Activated naive CD4-positive, alpha-beta T cell (primary cell): ENCODE measurements at places on chromosomes 11 and 22.

DNA sequence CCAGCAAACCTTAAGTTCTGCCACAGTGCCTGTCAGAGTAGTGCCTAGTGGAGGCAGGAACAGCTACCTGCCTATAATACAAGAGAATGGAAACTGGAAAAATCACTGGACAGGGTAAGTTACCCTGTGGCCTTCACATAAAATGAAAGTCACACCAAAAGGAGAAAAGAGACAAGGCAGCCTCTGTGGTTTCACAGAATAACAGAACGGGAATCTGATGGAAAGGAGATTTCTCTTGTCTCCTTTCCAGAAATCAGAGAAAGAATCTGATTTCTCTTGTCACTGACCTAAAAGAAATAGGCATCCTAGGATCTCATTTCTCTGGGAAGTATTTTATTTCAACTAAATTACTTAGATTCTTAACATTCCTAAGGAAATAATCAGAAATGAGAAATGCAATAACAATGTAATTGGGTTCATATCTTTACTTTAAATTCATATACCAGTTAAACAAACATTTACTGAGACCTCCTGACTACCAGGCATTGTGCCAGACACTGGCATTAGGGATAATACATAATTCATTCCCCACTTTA, 41.6 kb downstream of the PRCP start:
- DNase-seq: no peak

DNA sequence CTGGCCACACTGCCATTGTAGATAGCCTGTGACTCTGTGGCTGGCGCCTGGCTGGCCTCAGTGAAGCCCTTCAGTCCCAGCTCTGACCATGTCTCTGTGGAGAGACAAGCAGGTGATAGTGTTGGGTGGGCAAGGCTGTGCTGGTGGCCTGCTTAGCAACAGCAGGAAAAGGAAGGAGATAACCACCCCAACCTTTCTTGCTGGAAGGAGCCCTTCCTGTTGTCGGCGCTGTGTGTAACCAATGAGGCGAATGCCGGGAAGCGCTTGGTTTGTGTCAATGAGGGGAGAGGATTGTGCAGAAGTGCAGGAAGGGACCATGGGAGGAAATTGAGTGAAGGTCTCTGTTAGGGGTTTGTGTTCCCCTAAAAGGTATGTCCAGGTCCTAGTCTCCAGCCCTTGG, 27.3 kb downstream of the PARVB start:
- no peak for DNase-seq

- no peak for DNase-seq
Measured at GRCh38 chr11:76200006-76200940, 6.0 kb downstream of the WNT11 start.

GRCh38 chr11:116782728-116783127, 5.1 kb downstream of the ZPR1 start:
- DNase-seq: no peak

GRCh38 chr11:134363161-134363560, 31.4 kb downstream of the GLB1L2 start:
- no peak for DNase-seq

DNA sequence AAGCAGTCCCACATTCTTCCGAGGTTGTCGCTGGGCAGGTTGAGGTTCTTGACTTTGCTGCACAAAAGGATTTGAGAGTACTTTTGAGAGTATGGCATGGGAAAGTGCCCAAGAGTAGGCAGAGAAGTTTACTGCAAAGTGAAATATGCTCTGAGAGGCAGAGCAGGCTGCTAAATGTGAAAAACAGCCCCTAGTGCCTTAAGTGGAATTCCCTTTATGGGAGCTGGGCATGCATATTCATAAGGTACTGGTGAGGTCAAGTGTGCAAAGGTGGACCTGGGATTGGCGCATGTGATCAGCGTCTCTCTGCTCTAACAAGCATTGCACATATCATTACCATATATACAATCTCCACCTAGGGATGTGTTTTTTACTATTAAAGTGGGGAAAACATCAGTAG, 12.0 kb upstream of the APOL4 start:
- no peak for DNase-seq

GRCh38 chr22:38733329-38733723, 22.5 kb downstream of the SUN2 start:
- DNase-seq: no peak

- no peak for DNase-seq
Measured at GRCh38 chr22:40853961-40854360, 2.5 kb downstream of the ST13 start.

DNA sequence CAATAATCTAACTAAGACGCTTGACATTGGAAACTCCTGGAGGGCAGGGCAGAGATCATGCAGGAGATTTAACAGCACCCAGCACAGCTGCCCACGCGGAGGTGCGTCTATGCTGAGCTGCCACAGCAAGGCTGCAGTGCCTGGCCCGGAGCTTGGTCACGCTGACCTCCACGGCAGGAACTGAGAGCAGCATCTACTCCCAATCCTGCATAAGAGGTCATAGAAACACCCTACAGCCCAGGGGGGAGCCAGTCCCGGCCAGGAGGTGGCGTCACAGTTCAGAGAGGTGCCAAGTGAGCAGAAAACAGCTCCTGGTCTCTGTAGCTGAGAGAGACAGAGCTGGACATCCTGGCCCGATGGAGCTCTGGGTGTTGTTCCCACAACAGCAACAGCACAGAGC, 121.1 kb upstream of the TMEM45B start:
- DNase-seq: no peak

GRCh38 chr11:117647872-117648271, 149.1 kb downstream of the DSCAML1 start:
- no peak for DNase-seq

- no peak for DNase-seq
Measured at GRCh38 chr11:92330114-92330513, 105.5 kb downstream of the FAT3 start.

DNA sequence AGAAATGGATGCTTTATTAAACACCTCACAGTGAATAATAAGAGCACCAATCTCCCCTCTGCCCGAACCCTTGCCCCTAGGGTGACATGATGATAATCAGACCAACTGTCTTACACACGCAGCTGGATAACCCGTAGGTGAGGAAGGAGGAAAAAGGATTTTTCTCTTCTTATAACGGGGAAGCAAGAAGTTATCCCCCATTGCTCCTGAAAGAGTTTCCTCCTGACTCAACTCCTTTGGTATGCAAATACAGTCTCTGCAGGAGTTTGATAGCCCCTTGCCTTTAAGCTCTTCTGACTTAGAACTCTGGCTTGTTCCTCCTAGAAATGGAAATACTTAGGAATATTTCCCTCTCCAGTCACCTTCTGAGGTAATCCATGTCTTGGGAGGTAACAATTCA, 455.8 kb downstream of the TMEM135 start:
- DNase-seq: no peak

- no peak for DNase-seq
Measured at GRCh38 chr22:41913040-41913719, 1.7 kb downstream of the SHISA8 start.

DNA sequence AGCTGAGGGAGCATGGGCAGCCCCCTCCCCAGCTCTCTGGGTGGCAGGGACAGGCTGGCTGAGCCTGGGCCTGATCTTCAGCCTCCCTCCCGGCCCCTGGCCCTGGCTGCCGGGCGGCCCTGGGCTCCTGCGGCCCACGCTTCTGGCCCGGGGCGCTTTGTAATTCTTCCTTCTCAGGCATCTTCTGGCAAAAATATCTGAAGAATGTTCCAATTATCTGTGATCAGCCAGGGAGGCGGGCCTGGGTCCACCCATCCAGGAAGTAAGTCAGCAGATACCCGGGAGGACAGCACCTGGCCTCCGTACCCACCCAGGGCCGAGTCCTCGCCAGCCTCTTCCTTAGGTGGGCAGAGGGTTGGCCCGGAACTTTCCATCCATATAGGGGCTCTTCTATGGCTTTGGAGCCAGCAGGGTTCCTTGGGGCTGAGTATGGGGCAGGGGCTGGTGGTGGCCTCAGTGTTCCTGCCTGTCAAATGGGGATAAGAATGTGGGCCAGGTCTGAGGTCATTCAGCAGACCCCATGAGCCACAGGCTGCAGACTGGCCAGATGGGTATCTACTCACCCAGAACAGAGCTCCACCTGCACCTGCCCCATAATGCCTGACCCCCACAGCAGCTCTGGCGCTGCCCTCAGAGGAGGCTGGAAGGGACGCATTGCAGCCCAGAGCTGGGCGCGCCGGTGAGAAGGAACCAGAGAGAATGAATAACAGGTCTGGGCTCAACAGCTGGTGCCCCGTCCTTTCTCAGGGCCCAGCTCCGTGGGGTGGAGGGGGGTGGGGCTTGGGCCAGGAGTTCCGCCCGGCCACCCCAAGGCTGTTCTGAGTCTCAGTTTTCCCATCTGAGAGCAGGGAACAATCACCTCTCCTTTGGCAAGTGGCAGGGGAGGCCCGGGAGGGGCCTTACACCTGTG, 16.2 kb downstream of the WNT7B start:
- no peak for DNase-seq

- DNase-seq: no peak
Measured at GRCh38 chr11:357582-357981, 11.7 kb upstream of the B4GALNT4 start.

GRCh38 chr11:131240421-131240820, 130.0 kb upstream of the NTM start:
- no peak for DNase-seq

DNA sequence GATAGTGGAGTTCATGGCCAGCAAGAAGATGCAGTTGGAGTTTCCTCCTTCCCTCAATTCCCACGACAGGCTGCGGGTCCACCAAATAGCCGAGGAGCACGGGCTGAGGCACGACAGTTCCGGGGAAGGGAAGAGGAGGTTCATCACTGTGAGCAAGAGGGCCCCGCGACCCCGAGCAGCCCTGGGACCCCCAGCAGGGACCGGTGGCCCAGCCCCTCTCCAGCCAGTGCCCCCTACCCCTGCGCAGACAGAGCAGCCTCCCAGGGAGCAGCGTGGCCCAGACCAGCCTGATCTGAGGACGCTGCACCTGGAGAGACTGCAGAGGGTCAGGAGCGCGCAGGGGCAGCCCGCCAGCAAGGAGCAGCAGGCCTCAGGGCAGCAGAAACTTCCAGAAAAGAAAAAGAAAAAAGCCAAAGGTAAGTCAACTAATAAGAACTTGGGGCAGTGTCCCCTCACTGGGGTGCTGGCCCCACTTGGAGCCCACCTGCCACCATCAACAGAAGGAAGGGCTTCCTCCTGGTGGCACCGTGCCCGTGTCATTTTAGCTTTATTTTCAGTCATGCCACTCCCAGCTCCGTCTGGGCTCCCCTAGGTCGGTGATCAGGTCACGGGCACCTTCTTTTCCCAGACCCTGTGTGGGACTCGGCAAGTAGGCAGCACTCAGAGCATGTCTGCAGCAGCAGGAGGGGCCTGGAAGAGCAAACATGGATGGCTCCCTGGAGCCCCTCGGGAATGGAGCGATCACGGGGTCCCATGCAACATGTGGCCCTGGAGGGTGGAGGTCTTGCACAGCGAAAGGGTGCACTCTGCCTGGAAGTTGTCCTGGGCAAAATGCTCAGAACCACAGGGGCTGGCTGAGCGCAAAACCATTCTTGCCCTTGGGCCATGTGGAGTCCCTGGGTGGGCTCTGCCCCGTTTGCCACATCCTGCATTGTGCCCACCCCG, 33.3 kb downstream of the IGHMBP2 start:
- DNase-seq: no peak
